ENCODE measurements at places on chromosomes 13 and 19.

GRCh38 chr19:10431254-10431942 is 11.1 kb downstream of the PDE4A start:
- DNase-seq, result no peak

GRCh38 chr13:48843630-48844380 is 131.9 kb upstream of the FNDC3A start:
- no peak for DNase-seq

- no peak for DNase-seq
These were observed 41.8 kb downstream of the SACS start for GRCh38 chr13:23391752-23392151.

- DNase-seq, result no peak
These were observed 315.3 kb downstream of the MYO16 start for GRCh38 chr13:108944760-108945159.

GRCh38 chr19:16035601-16036297 is 40.5 kb upstream of the TPM4 start:
- DNase-seq, result no peak

- no peak for DNase-seq
These were observed 381.3 kb downstream of the ENOX1 start for GRCh38 chr13:43405457-43405856.

- DNase-seq, result no peak
These were observed 70.3 kb downstream of the FNDC3A start for GRCh38 chr13:49046002-49046401.

DNA sequence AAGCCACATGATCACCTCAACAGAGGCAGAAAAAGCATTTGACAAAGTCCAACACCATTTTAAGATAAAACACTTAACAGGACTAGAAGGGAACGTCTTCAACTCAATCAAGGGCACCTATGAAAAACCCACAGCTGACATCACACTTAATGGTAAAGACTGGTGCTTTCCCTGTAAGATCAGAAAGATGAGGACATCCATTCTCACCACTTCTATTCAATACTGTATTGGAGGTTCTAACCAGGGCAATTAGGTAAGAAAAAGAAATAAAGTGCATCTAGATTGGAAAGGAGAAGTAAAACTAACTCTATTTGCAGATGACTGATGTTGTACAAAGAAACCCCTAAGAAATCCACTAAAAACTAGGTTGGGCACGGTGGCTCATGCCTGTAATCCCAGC is 11.2 kb upstream of the AKAP8 start:
- no peak for DNase-seq

Measured in omental fat pad (tissue), 4 donors.